ENCODE measurements at places on chromosomes 16 and 17.

- DNase-seq: no peak
These were observed 28.2 kb downstream of the ADAMTS18 start for GRCh38 chr16:77406680-77407079.

DNA sequence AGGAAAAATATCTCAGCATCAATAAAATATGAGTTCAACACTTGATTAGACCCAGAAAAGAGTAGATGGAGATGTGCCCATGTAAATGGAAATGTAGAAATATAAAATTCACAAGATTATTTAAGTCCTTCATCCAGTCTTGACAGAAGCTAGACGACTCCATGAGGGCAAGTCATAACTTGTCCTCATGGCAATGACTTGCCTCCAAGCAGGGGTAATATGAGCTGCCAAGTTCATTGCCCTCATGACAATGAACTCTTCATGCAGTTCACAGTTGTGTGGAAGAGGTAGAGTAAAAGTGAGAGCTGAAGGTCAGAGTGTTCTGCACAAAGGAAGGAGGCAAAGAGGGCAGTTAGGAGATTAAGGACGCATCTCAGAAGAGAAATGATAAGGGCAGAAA, 22.3 kb downstream of the CDH11 start:
- no peak for DNase-seq

GRCh38 chr17:18005496-18005895, 32.8 kb downstream of the DRC3 start:
- DNase-seq: no peak

- no peak for DNase-seq
These were observed 23.5 kb downstream of the ZNF276 start for GRCh38 chr16:89744813-89745212.

- peak; percentile 72 for DNase-seq
These were observed 1149.1 kb upstream of the CDH8 start for GRCh38 chr16:63185235-63185780.

- DNase-seq: no peak
These were observed 6.6 kb downstream of the WDR81 start for GRCh38 chr17:1731194-1731506.

GRCh38 chr17:49484588-49484987, 10.5 kb upstream of the NGFR start:
- no peak for DNase-seq

GRCh38 chr16:2981177-2981898, 1.1 kb upstream of the PKMYT1 start:
- DNase-seq: peak; percentile 57

DNA sequence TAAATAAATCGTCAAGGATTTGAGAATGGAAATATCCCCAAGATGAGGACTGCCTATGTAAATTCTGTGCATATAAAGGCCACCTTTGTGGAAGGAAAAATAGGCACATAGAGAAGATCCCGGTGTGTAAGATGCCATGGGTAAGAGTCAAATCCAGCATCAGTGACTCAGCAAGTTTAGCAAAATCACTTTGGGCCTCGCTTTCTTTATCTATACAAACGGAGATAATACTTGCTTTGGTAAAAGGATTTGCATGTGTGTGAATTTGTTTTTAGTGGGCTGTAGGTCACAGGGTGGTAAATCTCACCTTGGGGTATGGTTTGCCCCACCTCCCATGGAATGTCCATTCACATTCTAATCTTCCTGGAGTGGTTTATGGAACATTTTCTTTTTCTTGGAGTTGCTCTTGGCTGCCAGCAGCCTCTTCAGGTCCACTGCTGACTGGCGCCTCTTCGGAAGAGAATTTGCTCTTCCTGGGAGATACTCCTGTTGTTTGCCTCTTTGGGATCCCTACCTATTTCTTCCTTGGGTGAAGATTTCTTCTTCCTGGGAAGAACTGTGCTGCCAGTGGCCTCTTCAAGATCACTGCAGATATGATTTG, 587.6 kb downstream of the CDH11 start:
- DNase-seq: peak; percentile 21

DNA sequence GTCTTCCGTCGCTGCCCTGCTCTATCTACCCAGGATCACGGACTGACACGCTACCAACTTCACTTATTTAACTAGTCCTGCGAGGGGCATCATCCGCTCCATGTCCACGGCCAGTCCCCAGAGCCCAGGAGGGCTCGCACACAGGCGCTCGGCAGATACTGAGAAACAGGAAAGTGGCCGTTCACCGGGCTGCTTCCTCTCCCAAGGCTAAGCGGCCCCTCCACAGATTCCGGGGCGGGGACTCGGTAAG, 388 bp downstream of the OXLD1 start:
- DNase-seq: no peak

GRCh38 chr17:71801301-71801700, 319.5 kb upstream of the SOX9 start:
- DNase-seq: no peak

- DNase-seq: no peak
These were observed 26.9 kb upstream of the SPATA32 start for GRCh38 chr17:45288825-45289224.

DNA sequence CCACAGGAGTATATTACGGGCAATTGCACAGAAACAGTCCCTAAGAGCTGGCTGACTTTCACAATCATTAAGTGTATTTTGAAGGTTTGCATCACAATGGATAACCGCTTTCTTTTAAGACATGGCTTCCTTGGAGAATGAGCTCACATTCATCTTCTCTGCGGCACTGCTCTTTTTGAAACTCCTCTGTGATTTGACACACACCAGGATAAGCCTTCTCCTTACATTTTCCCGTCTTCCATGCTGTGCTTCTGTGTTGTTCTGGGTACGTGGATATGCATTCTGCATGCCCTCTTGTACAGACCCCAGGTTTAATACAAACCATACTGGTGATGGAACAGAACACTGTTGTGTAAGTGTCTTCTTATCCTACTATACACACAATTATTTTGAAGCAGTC, 89.5 kb upstream of the METRNL start:
- peak; percentile 50 for DNase-seq

GRCh38 chr17:30570596-30571265, 93.5 kb downstream of the GOSR1 start:
- DNase-seq: no peak

GRCh38 chr17:51730303-51731050, 428.0 kb downstream of the CA10 start:
- DNase-seq: no peak

GRCh38 chr17:72158895-72159885, 38.4 kb downstream of the SOX9 start:
- no peak for DNase-seq

DNA sequence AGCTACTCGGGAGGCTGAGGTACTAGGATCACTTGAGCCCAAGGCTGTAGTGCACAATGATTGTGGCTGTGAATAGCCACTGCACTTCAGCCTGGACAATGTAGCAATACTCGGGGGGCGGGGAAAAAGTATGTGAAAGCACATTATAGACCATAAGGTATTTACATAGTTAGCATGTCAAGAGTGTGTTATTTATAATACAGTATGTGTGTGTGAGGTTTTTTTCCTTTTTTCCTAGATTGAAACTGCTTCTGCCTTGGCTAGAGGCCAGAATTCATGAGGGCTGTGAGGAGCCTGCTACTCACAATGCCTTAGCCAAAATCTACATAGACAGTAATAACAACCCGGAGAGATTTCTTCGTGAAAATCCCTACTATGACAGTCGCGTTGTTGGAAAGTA, 30.5 kb downstream of the PTRH2 start:
- DNase-seq: no peak

- no peak for DNase-seq
These were observed 20.2 kb upstream of the GUCY2D start for GRCh38 chr17:7982173-7982572.

DNA sequence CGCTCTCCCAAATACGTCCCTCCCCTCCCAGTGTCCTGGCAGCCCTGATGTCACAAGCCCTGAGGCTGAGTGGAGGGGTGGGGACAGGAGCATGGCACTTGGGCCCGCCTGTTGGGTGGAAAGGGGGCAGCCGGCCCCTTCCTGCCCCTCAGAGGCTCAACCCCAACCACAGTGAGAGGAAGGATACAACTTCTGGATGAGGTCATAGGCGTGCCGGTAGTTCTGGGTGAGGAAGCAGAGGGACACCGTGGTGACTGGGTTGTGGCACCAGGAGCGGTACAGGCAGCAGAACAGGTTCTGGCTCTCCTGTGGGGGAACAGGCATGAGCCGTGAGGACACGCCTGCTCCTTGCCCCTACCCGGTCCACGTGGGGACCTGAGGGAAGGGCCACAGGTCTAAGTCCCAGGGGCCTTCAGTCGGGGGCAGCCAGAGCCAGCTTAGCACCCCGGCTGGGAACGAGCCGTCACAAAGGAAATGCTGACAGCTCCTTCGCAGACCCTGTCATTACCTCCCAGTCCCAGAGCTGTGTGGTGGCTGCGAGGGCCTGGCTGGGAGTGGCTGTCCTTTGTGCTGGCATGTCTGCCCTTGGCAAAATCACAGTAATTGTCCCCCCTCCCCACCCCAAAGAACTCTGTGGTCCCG, 11.2 kb upstream of the MTSS2 start:
- no peak for DNase-seq

- DNase-seq: no peak
These were observed 33.2 kb downstream of the EEF2K start for GRCh38 chr16:22239131-22239805.

DNA sequence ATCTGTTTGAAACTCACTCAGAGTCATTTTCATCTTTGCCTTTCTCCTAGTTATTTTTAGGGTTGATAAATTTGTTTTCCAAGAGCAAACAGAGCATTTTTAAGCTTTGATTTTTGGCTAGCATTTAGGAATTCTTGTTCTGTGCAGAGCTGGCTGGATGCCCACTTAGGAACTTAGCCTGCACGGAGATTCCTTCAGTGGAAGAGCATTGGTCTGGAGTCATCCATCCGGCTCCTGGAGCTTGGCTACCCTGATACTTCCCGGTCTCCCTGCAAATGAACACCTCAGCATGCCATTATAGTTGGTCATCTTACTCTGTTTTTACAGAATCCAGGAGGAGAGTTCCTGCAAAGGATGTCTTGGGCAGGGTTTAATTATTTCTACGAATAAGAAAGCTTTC, 57.1 kb downstream of the SPECC1 start:
- no peak for DNase-seq

DNA sequence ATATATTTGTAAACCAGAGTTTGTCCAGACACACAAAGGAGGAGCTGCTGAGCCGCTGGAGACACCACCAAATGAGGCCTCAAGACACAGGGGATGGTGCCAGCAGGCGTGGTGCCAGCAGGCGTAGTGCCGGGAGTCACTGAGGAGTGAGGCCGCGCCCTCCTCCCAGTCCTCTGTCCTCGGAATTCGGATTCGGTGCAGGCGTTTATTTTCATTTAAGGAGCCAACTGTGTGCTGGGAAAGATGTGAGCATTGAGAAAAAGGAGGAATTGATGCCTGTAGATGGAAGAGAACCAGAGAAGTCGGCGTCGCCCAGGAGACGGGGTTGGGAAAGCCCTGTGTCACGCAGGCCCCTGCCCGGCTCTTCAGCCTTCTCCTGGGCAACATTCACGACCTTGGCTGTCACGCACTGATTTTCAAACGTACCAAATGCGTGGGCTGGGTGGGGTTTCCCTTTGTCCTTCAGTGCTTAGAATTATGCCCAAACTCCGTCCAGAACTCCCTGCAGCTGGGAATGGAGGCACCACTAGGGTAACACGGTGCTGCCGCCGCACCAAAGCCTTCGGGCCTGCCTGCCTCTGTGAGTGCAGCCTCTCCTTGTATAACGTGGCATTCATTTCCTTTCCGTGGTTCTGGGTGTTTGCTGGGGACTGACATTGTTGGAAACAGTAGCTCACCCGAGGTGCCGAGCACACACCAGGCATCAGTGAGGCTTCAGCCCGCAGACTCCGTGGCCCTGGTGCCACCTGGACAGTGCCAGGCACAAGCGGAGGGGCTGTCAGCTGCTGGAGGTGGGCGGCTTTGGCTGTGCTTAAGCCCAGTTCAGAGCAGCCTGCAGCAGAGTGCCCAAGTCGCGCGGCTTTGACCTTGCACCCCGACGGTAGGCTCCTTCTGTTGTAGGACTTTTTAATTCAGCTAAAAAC, 49.0 kb upstream of the CHMP6 start:
- DNase-seq: no peak

DNA sequence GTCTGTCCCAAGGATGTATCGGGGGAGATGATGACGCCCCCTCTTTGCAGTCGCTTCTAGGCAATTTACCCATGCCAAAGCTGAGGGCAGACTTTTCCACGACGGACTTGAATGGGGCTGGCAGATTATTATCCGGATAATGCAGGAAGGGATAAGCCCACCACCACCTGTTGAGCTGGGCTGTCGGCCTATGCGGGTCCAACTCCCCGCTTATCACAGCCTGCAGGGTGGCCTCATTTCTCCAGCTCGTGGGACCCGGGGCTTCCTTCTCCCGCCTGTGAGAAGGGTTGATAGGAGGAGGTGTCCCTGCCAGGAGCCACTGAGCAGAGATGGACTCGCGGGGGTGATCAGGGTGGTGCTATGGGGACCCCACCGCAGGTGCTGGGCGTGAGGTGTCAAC, 559 bp downstream of the CACNG5 start:
- DNase-seq: no peak

GRCh38 chr16:35134471-35134870, 1675.1 kb downstream of the TP53TG3F start:
- DNase-seq: no peak

GRCh38 chr16:88977812-88978607, 1.0 kb upstream of the CBFA2T3 start:
- DNase-seq: no peak

DNA sequence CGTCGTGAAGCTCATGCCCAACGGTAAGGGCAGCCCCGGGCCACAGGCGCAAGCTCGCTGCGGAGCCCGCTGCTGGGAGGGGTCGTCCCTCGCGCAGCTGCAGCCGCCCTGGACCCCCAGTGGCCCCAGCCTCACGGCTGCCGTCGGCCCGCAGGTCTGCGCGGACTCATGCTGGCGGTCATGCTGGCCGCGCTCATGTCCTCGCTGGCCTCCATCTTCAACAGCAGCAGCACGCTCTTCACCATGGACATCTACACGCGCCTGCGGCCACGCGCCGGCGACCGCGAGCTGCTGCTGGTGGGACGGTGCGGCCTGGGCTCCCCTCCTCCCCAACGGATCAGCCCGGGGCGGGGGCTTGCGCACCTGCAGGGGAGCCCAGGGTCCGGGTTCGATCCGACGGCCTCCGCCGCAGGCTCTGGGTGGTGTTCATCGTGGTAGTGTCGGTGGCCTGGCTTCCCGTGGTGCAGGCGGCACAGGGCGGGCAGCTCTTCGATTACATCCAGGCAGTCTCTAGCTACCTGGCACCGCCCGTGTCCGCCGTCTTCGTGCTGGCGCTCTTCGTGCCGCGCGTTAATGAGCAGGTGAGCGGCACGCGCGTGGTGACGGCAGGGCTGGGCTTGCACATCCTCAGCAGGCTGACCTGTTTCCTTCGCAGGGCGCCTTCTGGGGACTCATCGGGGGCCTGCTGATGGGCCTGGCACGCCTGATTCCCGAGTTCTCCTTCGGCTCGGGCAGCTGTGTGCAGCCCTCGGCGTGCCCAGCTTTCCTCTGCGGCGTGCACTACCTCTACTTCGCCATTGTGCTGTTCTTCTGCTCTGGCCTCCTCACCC, 5.8 kb downstream of the SLC5A2 start:
- DNase-seq: no peak
